ENCODE measurements at places on chromosomes 7 and 10.
A peak's percentile ranks its signal among the peaks of the same experiment; 100 is the strongest.

DNA sequence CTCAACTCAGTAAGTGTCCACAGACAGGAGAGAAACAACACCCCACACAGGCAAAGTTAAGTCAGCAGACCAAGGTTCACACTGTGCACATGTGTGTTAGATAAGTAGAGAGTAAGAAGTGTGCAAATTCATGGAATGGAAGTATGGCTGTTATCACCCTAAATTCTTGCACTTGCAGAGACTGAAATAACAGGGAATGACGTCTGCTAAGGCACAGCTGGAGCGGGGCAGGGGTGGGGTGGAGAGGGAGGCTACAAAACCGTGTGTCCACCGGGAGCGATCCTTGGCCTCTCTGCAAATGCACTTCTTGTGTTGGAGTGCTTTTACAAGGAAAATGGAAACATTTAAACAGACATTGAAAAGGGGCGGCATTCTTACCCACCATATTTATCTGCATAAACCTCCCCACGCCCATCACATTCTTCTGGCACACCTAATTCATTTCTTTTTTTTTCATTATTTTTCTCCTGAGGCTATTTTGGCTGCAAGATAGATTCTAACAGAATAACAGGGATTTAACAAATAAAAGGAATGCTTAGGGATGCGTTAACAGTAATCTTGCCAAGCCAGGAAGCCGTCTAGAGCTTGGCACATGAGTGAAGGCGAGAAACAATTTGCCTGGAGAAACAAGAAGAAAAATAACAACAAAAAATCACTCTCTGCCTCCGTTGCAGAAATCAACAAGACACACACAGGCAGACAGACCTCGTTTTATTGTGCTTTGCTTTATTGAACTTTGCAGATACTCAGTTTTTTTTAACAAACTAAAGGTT lies 30.1 kb downstream of the TNS3 start:
- DNase-seq = no peak

- DNase-seq = no peak
Observed at GRCh38 chr10:92834331-92834730, 14.0 kb upstream of the EXOC6 start.

DNA sequence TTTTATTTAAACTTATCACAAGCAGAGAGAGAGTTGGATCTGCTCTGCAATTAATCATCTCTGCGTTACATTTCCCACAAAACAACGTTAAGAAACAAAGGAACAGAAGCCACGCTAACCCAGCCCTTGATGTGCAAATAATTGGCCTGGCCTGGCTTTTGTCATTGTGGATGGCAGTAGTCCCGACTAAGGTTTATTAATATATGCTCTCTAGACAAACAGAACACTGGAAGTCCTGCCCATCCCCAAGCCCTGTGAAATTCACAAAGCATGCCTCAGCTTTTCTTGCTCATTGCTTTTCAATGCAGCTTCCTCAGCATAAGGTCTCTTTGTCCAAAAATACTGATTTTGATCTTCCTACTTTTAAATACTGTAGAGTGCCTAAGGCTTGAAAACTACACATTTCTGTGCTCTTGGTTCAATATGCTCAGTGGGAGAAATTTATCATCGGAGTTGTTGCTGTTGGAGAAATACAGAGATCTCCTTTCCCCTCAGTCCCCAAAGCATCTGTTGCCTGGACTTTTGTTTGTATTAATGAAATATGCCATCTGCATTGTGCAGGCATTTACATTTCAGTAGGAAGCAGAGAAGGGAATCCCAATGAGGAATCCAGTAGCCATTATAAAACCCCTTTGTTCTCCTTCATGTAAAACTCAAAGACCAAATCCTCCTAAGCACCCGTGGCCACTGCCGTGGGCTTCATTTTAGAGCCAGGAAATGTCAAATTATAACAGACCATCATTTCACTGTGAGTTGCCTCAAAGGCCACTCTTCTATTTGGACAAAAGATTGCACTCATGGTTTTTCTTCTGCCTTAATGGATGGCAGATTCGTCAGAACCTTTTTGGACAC lies 61.1 kb downstream of the SORCS1 start:
- DNase-seq = no peak

DNA sequence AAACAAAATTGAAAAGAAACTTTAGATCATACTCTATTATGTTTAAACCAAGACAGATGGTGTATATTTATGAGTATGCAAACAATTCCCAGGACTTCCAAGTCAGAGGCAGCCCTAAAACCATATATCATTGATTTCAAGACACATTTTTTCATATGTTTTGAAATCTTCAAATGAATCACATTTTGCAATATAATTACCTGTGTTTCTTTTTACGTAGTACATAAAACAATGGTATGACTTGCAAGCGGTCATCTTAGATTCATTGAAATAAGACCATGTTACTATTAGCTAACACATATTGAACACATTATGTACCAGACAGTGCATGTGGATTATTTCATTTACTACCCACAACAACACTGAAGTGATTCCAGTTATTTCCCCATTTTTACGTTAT lies 14.9 kb downstream of the SMURF1 start:
- no peak for DNase-seq

DNA sequence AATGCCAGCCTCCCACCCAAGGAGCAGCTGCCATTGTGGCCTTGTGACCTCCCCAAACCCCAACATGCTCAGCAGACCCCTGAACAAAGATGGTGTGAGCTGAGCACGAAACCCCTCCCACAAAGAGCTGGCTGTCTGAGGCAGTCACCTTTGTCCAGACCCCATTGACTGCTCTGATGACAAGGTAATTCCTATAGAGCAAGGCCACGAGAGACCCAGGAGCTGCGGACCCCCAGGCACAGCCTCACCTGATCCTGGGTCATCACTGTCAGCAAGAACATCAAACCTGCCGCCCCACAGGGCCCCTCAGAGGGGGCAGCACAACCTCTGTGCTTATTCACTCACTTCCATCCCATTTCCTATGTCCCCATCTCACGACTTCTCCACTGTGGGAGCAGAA lies 102.6 kb downstream of the CPXM2 start:
- no peak for DNase-seq

GRCh38 chr7:106285855-106286492 lies 1.2 kb upstream of the NAMPT start:
- DNase-seq = peak; percentile 86
